ENCODE measurements at places on chromosomes 16 and 17.
A peak's percentile ranks its signal among the peaks of the same experiment; 100 is the strongest.

- DNase-seq = peak; percentile 60
Observed at GRCh38 chr17:78665952-78666920, 89.0 kb upstream of the DNAH17 start.

GRCh38 chr17:75047398-75048098 is 523 bp downstream of the KCTD2 start:
- peak; percentile 28 for DNase-seq

DNA sequence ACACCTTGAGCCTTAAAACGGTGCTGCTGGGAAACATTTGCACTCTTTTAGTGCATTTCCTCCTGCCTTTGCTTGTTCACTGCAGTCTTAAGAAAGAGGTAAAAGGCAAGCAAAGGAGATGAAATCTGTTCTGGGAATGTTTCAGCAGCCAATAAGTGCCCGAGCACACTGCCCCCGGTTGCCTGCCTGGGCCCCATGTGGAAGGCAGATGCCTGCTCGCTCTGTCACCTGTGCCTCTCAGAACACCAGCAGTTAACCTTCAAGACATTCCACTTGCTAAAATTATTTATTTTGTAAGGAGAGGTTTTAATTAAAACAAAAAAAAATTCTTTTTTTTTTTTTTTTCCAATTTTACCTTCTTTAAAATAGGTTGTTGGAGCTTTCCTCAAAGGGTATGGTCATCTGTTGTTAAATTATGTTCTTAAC is 4.4 kb downstream of the SOX9 start:
- DNase-seq = no peak

DNA sequence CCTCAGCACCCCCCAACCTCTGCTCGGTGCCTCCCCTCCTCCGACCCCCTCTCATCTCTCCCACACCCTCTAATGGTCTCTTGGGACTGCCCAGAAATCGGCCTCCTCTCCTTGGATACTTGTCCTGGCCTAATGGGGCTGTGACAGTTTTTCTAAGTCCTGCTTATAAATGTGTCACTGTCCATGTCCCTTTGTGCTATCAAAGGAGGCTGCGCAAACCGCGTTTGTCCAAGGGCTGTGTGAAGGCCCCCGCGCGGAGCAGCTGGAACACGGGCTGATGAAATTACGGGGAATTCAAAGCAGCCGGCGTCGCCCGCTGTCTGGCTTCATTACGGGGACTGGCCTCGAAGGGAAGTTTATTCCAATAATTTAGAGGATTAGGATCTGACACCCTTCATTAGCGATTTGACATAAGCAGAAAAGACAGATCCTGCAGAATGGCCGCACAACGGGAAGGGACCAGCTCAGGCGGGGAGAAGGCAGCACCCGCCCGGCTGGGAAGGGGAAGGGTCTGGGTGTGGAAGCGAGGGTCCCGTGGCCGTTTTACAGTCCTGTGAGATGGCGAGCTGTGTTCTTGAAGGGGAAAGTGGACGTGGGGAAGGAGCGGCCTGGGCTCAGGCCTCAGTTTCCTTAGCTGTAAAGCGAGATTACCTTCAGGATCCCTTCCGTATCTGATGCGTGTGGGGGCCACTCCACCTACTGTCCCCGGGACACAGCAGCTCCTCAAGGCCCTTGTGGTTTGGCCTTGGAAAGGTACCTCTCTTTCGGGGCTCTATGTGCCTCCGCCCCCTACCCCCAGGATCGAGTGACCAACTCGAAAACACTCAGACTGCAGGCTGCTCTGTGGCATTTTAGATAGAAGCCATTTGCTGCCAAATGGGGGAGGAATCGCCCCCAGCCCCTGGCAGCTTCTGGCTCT is 1.6 kb upstream of the WFIKKN2 start:
- DNase-seq = no peak

- DNase-seq = no peak
Observed at GRCh38 chr16:88289968-88290401, 92.8 kb upstream of the ZNF469 start.

DNA sequence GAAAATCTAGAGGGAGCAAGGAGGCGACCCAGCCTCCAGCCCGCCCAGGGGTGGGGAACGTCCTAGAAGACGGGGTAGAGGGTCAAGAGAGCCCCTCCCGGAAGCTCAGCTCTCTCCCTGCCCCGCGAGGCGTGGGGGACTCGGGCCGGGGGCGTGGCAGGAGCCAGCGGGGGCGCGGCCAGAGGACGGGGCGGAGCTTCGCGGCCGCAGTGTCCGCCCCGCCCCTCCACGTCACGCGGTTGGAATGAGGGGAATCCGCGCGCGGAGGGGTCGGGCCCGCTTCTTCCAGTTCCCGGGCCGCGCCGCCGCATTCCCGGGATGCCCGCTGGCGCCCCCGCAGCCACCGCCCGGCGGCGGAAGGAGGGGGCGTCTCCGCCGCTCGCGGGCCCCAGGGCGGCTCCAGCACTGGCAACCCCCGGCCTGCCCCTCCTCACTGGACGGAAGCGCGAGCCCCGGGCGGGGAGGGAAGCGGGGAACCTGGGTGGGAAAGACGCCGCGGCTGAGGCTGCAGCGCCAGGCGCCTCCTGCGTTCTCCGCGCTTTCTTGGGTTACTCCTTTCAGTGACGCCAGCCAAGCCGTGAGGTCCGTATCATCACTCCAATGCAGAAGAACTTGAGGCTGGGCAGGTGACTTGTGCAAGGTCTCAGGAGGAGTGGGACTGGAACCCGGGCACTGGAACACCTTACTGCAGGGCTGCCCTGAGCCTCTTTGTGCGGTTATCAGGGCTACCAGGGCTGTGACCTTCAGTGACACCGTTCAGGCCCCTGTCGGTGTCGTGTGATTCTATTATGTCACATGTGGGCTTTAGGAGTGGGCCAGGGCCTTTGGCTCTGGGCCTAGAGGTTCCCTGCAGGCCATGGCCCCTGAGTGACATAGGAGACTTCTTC is 4.3 kb downstream of the MYO1C start:
- peak; percentile 85 for DNase-seq

GRCh38 chr16:10581507-10581906 is 1.1 kb upstream of the EMP2 start:
- DNase-seq = no peak

- DNase-seq = no peak
Observed at GRCh38 chr16:72937916-72938794, 109.8 kb downstream of the ZFHX3 start.

DNA sequence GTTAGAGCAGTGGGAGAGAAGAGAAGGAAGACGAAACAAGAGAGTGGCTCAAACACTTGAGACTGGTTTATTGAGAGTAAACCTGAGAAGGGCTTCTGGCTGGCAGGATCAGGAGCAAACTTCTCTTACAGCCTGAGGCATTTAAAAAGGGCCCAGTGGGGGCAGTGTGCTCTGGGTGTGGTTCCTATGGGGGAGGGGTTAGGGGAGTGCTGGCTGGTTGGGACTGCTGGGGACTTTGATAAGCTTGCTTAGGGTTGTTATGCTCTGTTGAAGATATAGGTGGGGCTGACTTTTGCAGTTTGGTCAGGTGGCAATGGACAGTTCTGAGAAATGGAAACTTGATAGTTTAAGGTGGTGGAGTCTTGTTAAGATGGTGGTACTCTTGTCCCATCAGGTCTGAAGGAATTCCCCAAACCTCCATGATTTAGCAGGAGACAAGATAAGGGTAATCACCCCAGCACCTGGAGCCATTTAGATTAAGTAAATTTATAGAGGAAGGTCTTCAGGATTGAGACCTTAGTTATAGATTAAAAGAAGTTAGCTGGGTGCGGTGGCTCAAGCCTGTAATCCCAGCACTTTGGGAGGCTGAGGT is 79.3 kb downstream of the EMP2 start:
- peak; percentile 15 for DNase-seq

- DNase-seq = no peak
Observed at GRCh38 chr17:67636312-67636711, 81.4 kb upstream of the NOL11 start.

GRCh38 chr16:8639694-8640093 is 18.2 kb downstream of the METTL22 start:
- DNase-seq = no peak

- no peak for DNase-seq
Observed at GRCh38 chr16:89038811-89039735, 54.6 kb upstream of the ACSF3 start.

DNA sequence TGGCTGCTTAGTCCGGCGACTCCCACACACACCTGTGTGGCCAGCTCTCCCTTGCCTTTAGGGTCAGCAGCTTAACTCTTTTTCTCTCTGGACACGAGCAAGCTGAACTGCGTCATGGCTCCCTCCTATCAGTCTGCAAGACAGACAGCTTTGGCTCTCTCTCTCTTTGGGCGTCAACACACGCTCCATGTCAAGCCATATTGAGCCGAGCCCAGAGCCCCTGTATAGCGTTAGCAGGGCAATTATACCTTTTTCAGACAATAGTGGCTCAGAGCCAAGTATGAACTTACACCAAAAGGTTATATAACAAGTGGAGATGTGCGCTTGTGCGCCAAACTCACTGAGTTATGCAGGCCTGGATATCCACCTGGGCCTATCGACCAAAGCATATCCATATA is 34.8 kb upstream of the APPBP2 start:
- DNase-seq = no peak

- no peak for DNase-seq
Observed at GRCh38 chr16:66481081-66481942, 54.2 kb downstream of the BEAN1 start.

DNA sequence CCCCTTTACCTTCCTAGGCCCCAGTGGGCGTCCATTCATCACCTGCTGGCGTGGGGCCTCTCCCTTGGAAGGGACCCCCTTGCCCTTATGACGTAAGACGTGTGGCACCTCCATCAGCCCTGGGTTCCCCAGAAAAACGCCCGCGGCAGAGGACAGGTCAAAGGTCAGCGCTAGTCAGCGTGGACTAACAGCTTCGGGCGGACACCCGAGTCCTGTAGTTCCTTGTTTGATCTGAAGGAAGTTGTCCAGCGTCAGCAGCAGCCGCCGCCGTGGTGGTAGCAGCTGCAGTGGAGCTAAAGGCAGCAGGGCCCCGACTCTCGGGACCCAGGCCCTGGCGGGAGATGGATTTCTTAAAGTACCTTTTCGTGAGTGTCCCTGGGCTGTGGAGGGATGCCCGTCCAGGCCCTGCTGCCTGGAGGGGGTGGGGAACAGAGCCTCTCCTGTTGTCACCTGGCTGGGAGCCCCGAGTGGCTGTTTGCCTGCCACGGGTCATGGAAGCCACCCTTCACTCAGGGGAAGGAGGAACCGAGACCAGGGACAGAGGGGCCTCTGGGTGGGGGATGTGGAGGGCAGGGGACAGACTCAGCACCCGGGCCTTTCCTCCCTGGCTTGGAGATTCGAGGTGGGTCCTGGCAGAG is 123.6 kb downstream of the OR1D5 start:
- no peak for DNase-seq

GRCh38 chr16:50670476-50670875 is 10.6 kb downstream of the SNX20 start:
- DNase-seq = no peak

DNA sequence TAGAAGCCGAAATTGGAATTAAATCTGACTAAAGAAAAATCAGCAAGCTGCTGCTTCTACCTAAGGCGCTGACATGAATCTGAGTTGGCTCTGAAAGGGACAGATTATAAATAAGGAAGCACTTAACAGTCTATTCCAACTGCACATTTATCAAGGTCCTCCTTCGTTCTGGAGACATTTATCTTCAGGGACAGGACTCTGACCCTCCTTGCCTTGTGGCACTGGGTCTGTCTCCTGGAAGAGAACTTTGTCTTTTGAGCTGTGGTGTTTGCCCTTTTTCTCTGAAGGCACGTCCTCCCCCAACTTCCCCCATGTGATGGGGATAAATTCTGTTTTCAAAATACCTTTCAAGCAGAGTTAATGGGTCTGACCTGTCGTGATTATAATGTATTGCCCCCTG is 47.0 kb upstream of the MARCHF10 start:
- no peak for DNase-seq

- DNase-seq = peak; percentile 67
Observed at GRCh38 chr16:82263521-82264143, 93.6 kb upstream of the MPHOSPH6 start.

- DNase-seq = no peak
Observed at GRCh38 chr17:40101367-40102210, 1.2 kb upstream of the NR1D1 start.

- DNase-seq = no peak
Observed at GRCh38 chr16:66513111-66513723, 36.7 kb downstream of the TK2 start.

DNA sequence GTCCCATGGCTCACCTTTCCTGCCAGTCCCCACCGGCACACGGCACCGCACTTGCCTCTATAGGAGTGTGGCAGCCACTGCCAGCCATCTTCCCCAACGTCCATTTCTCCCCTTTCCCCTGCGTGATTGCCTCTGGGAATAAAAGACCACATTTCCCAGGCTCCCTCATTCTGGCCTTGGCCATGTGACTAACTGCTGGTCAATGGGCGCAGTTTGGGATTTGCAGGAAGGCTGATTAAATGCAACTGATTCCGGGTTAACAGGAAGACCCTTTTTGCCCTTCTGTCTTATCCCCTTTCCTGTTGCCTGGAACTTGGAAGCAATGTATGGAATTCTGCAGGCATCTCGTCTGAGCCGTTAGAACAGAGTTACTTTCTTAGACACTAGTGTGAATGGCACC is 3.0 kb downstream of the BTBD17 start:
- DNase-seq = no peak

- DNase-seq = no peak
Observed at GRCh38 chr16:79316004-79316458, 284.5 kb downstream of the MAF start.

DNA sequence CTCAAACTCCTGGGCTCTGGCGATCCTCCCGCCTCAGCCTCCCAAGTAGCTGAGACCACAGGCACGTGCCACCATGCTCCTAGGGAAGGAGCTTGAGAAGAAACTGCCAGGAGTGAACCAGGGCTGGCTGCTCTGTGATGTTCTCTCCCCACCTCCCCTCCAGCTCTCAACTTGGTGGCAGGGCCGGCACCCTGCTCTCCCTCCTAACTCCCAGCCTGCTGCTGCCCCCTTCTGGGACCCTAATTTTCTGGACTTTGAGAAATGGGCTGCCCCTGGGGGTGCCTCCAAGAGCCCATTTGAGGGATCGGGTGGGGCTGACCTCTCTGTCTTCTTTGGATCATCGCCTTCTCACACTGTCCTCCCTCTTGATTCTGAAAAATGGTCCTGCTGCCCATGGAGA is 14.9 kb upstream of the STAT3 start:
- no peak for DNase-seq

- DNase-seq = no peak
Observed at GRCh38 chr17:79326814-79327213, 252.2 kb downstream of the ENGASE start.

- no peak for DNase-seq
Observed at GRCh38 chr17:40558300-40558889, 6.9 kb downstream of the CCR7 start.

GRCh38 chr16:2086106-2086742 is 38.4 kb downstream of the TSC2 start:
- no peak for DNase-seq

GRCh38 chr17:79109584-79109983 is 35.0 kb downstream of the ENGASE start:
- DNase-seq = no peak
